Pons (tissue), 1 donor: ENCODE measurements at places on chromosomes 1 and 21.

DNA sequence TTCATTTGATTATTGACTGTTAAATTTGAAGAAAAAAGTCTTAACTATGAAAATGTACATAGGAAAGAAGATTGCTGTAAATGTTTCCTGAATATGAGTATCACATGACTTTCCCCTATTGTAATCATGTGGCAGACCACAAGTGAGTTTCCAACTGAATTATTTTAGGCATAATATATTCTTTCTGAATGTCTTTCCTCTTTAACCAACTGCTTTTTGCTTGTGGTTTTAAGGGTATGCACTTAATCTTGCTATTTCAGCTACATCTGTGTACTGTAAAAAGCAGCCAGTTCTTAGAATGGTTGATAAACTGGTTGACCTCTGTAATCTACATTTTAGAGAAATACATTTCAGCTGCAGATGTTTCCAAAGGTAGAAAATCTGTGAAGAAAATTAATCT, 400.7 kb downstream of the NEGR1 start:
- DNase-seq, result no peak

DNA sequence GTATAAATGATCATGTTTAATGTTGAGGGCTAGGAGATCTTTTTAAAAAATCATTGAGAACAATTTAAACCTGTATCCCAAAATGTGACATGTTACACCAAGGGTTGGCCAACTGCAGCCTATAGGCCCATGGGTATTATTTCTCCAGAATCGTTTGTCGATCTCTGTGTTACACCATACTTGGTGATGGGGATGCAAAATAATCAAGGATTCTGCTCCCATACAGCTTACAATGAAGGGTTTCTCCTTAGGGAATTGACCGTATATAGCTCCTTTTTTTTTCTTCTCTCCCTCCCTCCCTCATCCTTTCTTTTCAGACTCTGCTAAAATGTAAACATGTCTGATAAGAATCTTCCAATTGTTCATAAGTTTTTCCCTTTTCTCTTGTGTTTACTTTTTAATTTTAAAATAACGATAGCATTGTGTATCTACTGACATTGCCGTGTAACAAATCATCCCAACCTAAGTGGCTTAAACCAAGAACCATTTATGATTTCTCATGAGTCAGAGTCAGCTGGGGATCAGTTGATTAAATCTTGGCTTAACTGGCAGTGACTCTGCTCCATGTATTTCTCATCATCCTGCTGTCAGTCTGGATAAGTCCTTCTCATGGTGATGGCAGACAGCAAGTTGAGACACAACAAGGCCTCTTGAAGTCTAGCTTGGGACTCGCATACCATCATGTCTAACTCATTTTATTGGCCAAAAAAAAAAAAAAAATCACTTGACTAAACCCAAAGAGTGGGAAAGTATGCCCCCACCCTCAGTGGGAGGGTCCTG, 48.0 kb downstream of the MARK1 start:
- no peak for DNase-seq

DNA sequence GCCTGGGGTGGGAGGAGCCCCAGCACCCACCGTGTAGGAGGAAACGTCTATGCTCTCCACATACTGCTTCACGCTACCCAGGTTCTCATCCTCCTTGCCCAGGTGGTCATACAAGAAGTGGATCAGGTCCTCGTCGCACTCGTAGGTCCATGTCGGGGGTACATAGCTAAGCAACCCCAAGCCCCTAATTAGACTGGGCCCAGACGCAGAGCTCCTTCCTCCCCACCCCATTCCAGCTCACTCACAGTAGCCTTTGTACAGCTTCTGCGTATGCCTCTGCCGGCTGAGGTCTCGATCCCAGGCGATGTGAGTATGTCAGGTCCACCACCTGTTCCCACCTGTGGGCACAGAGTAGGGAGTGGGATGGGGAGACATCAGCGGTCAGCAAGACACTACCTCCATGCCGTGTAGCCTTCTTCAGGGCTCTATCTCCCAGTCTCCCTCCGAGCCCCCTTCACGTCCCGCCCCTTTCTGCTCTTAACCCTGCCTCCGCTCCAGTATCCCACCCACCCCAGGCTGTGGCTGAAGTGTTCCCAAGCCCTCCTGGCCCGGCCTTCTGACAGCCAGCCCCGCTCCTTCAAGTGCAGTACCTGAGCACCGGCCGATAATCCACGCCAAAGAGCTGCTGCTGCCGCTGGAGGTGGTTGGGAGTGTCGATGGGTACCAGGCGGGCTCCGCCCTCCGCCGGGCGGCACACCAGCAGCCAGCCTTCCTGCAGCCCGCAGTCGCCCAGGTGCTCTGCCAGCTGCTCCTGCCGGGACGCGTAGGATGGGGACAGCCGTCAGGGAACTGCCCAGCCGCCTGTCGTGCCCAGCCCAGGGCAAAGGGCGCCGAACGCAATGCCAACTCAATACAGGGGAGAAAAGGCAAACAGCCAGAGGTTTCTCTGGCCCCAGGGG, 919 bp downstream of the HECTD3 start:
- no peak for DNase-seq

GRCh38 chr1:74681001-74681400, 7.4 kb upstream of the ERICH3 start:
- DNase-seq, result no peak

DNA sequence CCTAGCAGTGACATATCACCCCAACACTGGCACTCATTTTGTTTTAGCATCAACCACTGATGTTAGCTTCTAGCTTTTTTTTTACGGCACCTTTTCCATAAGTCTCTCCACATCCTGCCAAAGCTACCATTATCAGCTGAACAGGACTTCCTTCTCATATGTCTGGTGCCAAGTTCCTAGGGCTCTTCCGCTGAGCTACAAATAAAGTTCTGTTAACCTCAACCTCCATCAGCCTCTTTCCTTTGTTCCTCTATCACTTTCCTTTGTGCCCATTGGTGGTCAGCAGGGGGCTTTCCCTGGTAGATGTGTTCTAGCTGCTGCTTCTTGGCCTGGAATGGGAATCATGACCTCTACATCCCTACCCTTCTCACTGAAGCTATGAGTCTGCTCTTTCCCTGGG, 163.8 kb downstream of the FAF1 start:
- DNase-seq, result no peak

GRCh38 chr1:154657556-154657955, 49.6 kb upstream of the ADAR start:
- DNase-seq, result peak; percentile 21

GRCh38 chr21:46098303-46099141, 610 bp downstream of the COL6A2 start:
- DNase-seq, result no peak

- DNase-seq, result no peak
Observed at GRCh38 chr21:37863842-37864241, 52.4 kb downstream of the KCNJ6 start.

GRCh38 chr1:50183378-50184133, 74.8 kb downstream of the ELAVL4 start:
- DNase-seq, result no peak

GRCh38 chr1:103266036-103266435, 157.7 kb upstream of the COL11A1 start:
- no peak for DNase-seq

- DNase-seq, result no peak
Observed at GRCh38 chr1:56986397-56986796, 20.6 kb upstream of the C8B start.

DNA sequence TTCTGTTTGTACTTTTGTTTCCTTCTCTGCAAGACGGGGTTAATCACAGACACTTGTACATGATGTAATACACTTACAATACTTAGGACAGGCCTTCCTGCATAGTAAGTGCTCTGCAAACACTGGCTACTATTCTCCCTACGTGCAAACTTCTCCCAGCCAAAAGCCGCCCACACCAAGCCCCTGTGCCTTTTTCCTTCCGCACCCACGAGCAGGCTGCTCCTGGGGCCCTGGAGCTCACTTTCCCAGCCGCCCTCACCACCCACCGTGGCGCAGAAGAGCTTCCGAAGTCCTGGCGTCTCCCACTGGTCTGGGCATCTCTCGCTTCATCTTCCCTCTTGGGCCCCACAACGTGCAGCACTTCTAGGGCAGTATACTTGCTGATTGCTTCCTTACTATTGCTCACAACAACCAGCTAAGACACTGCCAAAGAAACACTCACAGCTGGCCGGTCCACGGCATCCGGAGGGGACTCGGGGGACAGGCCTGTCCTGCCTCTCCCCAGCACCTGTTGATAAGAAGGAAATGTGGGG, 22.5 kb upstream of the GPR157 start:
- no peak for DNase-seq
